Left renal pelvis (tissue), 4 donors: ENCODE measurements at places on chromosomes 3 and 15.

- no peak for DNase-seq
Observed at GRCh38 chr3:141164852-141165251, 66.8 kb upstream of the PXYLP1 start.

GRCh38 chr3:181998828-181999227 is 287.1 kb downstream of the SOX2 start:
- no peak for DNase-seq

DNA sequence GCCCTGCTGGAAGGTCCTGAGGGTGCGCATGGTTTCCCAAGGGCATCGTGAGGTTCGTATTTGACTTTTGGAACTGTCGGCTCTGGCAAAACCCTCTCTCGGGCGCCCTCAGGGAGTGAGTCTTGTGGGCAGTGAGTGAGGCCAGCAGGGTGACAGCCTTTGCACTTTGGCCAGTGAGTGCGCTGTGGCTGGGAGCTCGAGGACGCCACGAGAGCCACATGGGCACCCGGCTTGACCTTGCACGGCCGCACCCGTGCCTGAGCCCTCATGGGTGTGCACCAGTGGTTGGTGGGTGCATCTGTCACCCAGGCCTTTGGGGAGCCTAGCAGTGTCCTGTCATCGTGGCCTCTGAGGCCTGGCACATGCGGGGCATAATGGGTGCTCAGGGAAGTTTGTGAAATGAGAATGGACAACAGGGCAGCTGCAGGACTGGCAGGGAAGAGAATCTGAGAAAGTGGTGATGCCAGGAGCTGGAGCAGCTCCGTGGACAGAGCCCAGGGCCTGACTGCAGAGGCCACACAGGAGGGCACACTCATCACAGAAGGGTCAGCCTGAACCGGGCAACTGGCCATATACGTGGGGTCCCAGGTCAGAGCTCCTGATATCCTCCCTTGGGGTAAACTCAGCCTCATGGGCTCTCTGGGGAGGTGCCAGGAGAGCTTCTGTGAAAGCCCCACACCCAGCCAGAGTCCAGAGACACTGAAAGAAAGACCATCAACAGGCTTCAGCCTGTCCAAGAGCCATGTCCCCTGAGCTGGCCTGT is 30.4 kb upstream of the SNRPA1 start:
- DNase-seq: no peak

DNA sequence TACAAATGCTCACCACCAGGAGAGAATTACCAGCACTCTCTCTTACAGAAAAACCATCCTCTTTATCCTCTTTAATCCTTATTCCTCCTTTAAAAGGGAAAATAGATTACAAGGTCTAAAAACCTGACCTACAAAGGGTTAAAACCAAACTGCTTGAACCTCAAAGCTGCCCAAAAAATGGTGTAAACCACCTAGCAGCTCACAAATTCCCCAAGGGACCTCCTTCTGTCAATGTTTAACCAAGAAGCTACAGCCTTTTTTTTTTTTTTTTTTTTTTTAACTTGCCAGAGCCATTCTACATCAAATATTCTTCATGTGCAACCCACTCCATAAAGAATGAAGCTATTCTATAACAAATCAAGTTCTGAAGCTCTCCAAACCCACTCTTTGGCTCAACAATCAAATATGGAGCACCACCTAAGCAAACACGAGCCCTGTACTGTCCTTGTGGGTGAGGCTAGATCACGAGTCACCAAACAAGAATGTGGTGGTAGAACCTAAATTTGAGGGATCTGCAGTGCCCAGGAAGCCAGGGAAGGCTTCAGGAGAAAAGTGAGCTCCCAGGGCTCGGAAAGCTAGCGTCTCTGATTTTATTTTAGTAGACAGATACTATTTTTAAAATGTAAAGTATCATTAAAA is 20.1 kb downstream of the OSBPL10 start:
- DNase-seq: no peak

DNA sequence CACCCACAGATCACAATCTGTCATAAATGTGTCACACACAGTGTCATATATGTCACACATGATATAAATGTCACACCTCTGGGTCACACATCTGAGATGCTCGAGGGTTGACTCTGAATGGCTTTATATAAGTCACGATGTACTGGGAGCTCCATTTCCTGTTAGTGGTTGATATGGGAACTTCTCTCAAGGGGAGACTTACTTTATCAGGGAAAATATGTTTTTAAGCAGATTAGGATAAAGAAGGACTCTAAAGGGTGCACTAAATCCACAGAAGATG is 83.9 kb upstream of the MEF2A start:
- no peak for DNase-seq

DNA sequence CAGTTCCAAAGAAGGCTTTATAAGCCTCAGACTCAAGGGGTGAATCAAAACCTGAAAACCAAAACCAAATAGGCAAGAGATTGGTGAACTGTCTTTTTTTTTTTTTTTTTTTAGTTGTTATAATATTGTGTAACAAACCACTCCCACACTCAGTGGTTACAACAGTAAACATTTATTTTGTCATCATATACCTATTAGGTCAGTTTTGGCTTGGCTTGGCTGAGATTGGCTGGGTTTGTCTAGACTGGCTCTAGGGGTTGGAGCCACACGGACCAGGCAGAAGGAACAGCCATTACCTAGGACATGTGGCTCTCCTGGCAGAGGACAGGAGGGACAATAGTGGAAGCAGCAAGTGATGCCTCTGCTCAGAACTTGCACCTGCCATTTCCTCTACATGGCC is 26.4 kb upstream of the RYR3 start:
- DNase-seq: no peak

DNA sequence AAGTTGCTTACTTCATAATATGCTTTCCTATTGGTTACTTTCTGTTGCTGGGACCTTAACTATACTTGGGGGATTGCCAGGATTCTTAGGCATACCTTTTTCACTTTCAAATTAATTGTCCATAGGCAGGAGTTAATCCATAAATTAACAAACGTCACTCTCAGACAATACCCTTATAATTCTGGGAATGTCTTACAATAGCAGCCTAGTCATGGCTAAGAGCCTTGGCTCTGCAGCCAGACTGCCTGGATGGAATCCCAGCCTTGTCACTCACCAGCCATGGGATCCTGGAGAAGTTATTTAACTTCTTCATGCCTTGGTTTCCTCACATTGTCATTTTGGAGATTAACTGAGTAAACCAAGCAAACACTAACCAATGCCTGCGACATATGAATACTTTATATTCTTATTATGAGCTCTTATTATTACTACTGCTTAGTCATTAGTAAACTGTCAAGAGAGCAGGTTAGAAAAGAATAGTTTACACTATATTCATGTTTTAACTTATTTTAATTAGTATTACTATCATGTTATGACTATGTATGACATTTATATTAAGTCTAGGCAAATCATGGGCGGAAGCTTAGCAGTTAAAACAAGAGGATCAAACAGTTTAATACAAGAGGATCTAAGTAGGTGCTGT is 29.0 kb downstream of the GYG1 start:
- DNase-seq: no peak
